ENCODE measurements at places on chromosomes 16 and 17.
A peak's percentile ranks its signal among the peaks of the same experiment; 100 is the strongest.

DNA sequence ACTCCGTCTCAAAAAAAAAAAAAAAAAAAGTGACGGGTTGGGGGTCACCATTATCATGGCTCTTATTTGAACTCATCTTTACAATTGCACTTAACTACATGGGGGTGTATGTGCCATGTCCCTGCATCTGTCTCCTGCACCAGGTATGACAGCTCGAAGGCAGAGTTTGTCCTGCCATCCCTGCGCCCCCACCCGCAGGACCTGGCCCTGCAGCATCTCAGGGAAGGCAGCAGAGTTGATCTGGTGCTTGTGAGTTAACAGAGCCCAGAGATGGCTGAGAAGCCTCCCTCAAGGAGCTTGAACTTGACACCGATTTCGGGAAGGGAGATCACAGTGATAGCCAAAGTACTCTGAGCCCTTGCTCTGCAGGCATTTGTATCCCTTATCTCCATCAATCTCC lies 44.8 kb downstream of the C16orf82 start:
- no peak for DNase-seq

GRCh38 chr17:65359016-65359415 lies 202.4 kb downstream of the AXIN2 start:
- no peak for DNase-seq

GRCh38 chr16:397736-398332 lies 835 bp downstream of the NME4 start:
- DNase-seq, result peak; percentile 64

DNA sequence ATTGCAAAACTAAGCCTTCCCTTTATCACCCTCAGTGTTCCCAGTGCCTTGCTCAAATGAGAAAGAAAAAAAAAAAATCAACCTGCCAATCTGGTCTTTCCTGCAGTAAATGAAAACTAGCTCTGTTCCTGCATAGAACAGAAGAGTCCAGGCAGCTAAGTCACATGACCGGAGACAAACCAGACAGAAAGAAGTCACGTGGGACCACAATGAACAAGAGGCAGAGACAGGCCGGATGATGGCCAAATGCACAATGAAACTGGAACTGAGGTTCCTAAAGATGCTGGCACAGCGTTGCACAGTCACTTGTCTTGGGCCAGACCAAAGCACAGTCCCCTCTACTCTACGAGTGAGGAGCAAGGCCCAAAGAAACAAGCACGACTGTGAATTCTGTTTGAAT lies 172.5 kb downstream of the GRIN2A start:
- peak; percentile 84 for DNase-seq

DNA sequence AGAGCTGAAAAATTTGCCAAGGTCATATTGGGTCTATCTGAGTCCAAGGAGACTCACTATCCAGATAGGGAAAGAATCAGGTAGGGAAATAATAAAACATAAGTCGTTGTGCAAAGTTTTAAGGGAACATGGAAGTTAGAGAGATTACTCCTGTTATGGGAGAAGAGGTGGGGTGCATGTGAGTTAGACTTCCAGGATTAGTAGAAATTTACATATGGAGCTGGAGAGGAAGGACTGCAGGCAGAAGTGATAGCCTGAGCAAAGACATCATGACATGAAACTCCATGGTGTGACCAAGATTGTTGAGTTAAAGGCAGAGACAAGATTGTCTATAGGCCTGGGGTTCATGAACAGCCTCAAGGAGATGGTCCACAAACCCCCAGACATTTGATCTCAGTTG lies 5.8 kb upstream of the KSR1 start:
- DNase-seq, result no peak

- DNase-seq, result no peak
Observed at GRCh38 chr16:69365901-69366300, 14.3 kb upstream of the TMED6 start.

DNA sequence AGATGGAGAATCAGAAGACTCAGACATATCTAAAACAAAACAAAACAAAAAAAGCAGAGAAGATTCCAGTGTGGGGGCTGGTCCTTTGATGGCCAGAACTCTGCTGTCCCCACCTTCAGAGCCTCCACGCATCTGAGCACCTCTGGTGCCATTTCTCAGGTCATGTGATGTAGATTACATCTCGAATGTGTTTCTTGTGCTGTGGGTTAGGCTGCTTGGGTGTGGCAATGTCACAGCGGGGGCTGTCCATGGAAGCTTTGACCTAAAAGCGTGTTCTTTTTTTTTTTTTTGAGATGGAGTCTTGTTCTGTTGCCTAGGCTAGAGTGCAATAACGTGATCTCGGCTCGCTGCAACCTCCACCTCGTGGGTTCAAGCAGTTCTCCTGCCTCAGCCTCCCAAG lies 51.2 kb downstream of the PLD6 start:
- DNase-seq, result no peak

DNA sequence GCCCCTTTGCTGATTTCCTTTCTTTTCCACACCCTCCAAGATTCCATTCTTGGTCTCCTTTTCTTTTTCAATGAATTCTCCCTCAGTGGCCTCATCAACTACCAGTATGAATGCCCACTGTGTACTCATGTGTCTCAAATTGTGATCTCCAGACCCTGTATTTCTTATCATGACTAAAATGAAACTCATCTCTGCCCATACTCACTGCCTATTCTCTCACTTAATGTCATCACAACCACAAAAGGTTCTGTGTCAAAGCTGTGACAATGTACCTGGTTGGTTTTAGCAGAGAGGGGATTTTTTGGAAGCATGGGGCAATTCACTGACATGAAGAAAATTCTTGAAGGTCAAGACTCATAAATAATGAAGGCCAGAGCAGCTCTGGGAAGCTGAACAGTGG lies 11.5 kb upstream of the TBX4 start:
- DNase-seq, result no peak

DNA sequence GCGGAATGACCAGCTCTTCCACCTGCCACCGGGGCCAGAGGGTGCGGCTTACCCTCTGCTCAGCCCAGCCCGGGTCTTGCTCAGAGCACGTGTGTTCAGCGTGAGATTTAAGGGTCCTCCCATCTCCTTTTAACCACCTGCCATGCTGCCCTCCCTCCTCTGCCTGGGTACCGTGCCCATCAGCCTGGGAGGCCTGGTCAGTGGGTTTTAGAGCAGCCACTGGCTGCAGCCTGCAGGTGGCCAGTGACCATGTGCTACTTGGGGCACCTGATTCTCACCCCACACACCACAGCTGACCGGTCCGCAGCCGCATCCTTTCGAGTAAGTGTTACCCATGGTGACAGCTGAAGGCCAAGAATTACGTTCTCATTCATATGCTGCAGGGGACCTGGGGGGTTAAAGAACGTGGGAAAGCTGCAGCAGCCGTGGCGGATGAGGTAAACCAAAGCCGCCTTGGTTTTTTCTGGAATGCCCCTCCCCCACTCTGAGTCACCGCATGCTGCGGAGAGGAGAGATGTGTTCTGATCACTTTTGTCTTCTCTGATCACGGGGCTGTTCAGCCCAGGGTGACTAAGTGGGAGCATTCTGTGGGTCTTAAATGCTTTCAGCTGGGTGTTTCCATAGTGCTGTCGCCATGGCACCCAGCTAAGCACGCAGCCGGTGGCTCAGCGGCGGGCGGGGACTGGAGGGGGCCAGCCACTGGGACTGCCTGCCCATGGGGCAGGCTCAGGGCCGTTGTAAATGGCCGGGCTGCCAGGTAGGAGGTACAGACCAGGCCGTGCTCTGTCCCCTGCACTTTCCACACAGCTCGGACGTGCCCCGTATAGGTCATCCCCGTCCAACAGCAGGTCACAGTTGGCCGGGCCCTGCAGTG lies 59.8 kb downstream of the BAIAP2 start:
- peak; percentile 88 for DNase-seq

GRCh38 chr17:67659028-67659427 lies 58.7 kb upstream of the NOL11 start:
- no peak for DNase-seq

GRCh38 chr17:50911890-50912289 lies 45.7 kb upstream of the TOB1 start:
- no peak for DNase-seq

DNA sequence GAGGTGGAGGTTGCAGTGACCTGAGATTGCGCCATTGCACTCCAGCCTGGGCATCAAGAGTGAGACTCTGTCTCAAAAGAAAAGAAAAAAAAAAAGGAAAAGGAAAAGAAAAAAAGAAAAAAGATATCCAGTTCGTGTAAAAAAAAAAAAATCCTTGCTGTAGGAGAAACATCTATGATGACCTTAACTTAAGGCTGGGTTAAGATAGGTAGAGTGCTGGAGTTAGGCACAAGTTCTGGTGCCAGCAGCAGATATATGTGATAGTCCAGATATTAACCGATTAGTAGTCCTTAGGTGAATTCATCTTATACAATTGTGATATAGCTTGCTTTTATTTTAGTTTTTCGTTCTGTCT lies 17.2 kb downstream of the PSMD11 start:
- DNase-seq, result no peak

- DNase-seq, result no peak
Observed at GRCh38 chr17:8117980-8118768, at the start of gene ALOXE3. Gene ALOXE3 (minus strand): TSS chr17:8118514. CDS start chr17:8117990, 524 bp downstream.

GRCh38 chr16:23339787-23340186 lies 37.7 kb downstream of the SCNN1B start:
- DNase-seq, result no peak

Measured in putamen (tissue), 1 donor.